Stimulated activated CD4-positive, alpha-beta T cell treated with anti-CD3 and anti-CD28 coated beads, Interleukin-2, amount 100 ng/mL, for 48 hours (primary cell): ENCODE measurements at places on chromosomes 3 and 15.
A peak's percentile ranks its signal among the peaks of the same experiment; 100 is the strongest.

GRCh38 chr3:133838916-133839800 is 33.5 kb downstream of the SRPRB start:
- no peak for DNase-seq

GRCh38 chr3:31699309-31699953 is 166.7 kb downstream of the STT3B start:
- no peak for DNase-seq

- DNase-seq, result no peak
These were observed 268.5 kb upstream of the TMC3 start for GRCh38 chr15:81642451-81642990.

GRCh38 chr15:85726454-85726853 is 68.3 kb downstream of the KLHL25 start:
- DNase-seq, result no peak

DNA sequence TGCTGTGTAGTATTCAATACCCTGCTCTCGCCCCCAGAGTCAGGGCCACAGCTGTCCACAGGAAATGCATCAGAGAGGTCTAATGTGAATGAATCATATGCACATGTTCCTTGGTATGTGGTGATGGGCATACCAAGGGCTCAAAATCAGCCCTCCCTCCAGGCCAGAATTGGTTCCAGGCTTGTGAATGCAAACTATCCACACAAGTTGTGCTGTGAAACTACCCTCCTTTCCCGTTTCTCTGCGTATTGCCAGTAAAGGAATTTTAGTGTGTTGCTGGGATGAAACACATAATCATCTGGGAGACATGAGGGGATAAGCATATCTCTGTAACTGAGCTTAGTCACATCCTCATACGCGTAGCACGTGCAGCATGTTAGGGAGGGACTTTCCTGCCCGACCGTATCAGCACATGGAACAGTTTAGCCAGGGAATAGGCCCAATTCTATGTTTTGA is 9.2 kb upstream of the MME start:
- DNase-seq, result no peak

- DNase-seq, result no peak
These were observed 425 bp upstream of the FYTTD1 start for GRCh38 chr3:197749315-197749600.

DNA sequence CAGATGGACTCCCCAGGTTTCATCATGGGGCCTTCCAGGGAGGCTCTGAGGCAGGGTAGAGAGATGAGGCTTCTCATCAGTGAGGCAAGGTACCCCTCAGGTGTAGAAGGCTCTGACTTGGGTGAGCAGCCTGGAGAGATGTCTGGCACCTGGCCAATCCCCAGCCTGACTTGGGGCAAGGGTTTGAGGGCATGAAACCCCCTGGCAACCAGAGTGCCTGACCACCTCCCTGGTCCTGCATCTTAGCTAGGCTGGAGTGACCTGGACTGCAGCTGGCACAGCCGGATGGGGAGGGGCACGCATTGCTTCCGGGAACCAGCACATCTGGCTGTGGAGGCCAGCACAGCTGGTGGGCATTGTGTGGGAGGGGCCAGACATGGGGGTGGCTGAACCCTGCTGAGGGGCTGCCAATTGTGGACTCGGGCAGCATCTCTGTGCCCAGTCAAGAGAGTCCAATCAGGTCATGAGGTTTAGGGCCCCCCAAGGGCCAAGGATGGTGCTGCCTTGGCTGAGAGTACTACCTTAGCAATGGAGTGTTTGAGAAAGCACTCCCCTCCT is 1.9 kb downstream of the ZBTB47 start:
- no peak for DNase-seq

DNA sequence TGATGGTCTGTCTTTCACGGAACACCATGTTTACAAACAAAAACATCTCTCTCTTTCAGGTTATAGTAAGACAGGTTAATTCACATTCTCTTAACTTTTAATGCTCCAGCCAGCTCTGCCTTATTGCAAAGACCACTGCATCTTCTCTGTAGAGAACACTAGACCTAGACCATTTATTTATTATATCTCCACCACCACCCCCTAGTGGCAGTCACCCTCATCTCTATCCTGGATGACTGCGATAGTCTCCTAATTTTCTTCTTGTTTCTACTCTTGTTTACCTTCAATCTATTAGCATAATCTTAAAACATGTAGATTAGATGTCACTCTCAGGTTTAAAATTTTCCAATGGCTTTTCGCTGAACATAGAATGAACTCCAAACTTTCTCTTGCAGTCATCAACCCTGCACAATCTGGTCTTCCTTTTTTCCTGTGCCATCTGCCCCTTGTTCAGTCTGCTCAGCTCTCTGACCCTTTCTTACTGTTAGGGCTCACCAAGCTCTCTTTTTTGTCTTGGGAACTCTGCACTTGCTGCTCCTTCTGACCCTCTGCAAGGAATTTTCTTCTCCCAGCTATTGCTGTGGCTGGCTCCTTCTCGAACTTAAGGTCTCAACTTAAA is 155.6 kb downstream of the SQOR start:
- peak; percentile 4 for DNase-seq

- no peak for DNase-seq
These were observed 15.3 kb downstream of the ACP3 start for GRCh38 chr3:132332508-132332907.

GRCh38 chr3:43707998-43708397 is 17.3 kb downstream of the ABHD5 start:
- DNase-seq, result no peak

DNA sequence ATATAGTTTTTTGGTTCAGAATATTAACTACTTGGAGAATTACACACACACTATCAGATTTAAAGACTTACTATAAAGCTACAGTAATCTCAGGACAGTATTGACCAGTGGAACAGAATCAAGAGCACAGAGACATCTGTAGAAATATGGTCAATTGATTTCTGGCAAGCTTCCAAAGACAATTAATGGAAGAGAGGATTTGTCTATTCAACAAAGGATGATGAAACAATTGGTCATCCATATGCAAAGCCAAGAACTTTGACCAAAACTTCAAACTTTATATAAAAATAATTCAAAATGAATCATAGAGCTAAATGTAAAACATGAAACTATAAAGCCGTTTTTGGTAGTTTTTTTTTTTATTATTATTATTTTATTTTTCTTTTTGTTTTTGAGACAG is 29.8 kb upstream of the MB21D2 start:
- DNase-seq, result no peak

GRCh38 chr15:76844096-76844495 is 61.0 kb downstream of the SCAPER start:
- DNase-seq, result no peak

DNA sequence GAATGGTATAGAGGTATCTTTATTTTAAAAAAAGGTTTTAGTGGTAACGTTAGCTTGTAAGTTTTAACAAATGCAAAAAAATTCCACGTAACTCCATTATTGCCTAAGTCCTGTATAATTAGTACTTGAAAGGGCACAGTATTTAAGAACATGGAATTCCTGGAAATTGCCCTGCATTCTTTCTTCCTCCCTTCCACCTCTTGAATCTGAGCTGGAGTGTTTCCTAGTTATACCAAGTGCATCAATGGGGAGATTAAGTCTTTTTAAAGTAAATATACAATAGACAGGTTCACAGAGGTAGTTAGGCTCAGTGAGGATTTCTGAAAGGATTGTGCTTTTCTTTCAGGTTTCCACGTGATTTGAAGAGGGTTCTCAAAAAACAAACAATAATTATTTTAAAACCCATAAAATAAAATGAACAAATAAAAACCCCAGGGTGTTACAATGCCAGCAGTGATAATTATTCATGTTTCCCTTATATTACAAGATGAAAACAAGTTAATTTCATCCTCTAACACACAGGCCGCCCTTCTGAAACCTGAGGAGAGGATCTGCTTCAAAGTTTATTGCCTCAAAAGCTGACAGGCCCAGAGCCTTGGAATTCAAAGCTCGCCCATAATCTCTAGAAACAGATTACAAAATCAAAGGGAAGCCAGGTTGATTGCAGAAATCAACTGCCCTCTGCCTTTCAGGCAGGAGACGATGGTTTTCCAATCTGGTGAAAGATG is 128.8 kb upstream of the LMOD3 start:
- DNase-seq, result no peak

GRCh38 chr15:75727031-75727531 is 14.4 kb upstream of the CSPG4 start:
- no peak for DNase-seq

- no peak for DNase-seq
These were observed 17.5 kb upstream of the HCN4 start for GRCh38 chr15:73386238-73386637.

- no peak for DNase-seq
These were observed 9.0 kb downstream of the FGD5 start for GRCh38 chr3:14827776-14828175.

DNA sequence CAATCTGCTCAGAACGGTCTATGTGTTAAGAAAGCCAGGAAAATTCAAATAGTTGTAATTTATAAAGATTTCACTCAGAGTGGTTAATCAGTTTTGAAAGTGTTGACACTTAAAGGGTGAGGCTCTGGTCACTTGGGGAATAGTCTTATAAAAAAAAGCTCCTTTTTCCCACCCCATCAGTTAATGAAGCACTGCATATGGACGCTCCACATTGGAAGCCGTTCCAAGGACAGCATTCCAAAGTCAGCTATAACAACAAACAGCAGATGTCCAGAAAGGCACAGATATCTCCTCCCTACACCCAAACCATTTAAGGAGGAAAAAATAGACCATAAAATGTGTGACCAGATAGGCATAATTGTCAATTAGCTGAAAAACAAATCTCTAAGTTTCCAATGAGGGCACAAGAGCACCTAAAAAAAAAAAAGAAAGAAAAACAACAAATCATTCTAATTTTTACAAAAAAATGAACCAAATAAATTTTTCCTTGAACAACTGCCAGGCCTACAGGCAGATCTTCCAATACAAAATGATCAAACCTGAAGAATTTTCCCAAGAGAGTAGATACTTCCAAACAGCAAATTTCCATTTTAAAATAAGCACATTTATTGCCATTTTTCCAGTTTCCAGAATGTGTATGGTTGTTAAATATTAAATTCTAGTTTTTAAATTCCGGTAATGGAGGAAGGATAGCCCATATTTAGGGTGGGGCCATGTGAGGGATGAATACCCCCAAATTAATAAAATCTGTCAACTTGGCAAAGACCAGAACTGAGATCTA is 198.3 kb downstream of the ERC2 start:
- no peak for DNase-seq
